ENCODE measurements at places on chromosomes 11 and 22.

DNA sequence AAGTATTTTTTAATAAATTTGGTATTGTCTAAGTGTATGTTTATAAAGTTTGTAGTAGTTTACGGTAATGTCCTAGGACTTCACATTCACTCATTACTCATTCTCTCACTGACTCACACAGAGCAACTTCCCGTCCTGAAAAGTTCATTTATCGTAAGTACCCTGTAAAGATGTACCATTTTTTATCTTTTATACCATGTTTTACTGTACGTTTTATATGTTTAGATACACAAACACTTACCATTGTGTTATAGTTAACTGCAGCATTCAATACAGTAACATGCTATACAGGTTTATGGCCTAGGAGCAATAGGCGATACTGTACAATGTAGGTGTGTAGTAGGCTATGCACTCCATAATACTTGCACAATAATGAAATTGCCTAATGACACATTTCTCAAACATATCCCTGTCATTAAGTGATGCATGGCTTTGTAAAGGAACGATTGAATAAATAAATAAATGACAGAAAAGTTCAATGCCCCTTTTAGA lies 12.5 kb upstream of the CARD18 start:
- DNase-seq = no peak

DNA sequence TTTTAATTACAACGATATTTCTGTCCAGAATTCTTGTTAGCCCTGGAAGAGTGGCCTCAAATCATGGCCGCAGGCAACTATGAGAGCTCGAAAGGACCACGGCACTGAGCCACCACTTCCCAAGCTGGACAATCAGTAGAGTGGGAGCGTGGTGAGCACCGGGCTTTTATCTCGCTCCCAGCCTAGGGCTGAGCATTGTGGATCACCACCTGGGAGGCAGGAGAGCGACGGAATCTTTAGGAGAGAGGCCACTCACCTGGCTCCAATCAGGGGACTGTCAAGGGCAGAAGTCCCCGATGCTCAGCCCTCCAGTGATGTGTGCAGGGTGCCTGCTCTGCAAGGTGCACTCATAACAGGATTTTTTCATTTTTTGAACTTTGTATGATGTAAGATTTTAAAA lies 377.1 kb upstream of the B3GAT1 start:
- no peak for DNase-seq

GRCh38 chr11:130624971-130625544 lies 176.6 kb downstream of the ADAMTS15 start:
- no peak for DNase-seq

GRCh38 chr11:19595499-19595839 lies 117.2 kb upstream of the NAV2 start:
- DNase-seq = no peak

- DNase-seq = no peak
Measured at GRCh38 chr11:58121096-58121495, 4.2 kb downstream of the OR9I1 start.

GRCh38 chr22:27883656-27884350 lies 35.3 kb downstream of the PITPNB start:
- DNase-seq = no peak

DNA sequence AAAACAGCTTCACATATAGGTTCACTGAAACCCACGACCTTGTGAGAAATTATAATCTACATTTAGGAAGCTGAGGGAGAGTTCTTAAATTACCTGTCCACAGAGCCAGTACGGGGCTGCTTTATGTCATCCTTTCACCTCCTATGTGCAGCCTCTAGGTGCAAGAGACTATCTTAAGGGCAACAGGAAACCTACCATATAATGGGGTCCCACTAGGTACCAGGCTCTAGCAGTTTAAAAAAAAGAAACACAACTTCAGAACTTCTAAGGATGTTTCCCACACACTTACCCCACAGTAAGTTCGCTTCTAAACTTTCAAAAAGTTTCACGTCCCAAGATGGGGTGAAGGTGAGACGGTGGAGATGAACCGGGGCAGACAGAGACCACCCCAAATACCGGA lies 573 bp downstream of the STK33 start:
- DNase-seq = no peak

- no peak for DNase-seq
Measured at GRCh38 chr11:13339195-13340153, 61.9 kb downstream of the BMAL1 start.

- DNase-seq = no peak
Measured at GRCh38 chr11:28702450-28702790, 594.2 kb downstream of the METTL15 start.

DNA sequence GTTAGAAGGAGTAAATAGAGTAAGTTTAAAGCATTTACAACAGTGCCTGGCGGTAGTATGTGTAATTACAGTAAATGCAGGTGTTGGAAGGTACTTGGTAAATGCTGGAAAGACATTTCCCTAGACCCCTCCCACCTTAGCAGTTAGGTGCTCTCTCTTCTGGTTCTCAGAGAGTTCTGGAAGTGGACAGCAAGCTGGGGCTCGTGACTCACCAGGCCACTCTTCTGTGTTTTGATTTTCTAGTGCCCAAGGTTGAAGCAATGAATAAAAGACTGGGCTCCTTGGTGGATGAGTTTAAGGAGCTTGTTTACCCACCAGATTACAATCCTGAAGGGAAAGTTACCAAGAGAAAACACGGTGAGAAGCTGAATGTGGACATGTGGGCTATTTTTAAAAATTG lies 27.6 kb downstream of the SNU13 start:
- DNase-seq = no peak

DNA sequence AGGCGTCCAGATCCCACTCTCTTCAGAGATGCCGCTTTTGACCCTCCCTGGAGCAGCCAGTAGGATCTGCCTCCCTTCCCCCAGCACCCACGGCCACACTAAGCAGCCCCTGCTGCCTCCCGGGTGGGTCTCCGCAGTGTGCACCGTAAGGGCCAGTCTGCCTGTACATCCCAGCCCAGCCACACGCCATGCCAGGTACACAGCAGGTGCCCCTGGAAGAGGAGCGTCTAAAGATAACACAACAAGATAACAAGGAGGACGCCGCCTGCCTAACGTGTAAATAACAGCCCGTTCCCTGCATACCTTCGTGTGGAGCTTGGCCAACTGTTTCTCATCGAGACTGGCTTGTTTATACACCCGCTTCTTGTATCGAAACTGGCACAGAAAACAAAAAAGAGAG lies 139.4 kb downstream of the SHANK2 start:
- DNase-seq = no peak

DNA sequence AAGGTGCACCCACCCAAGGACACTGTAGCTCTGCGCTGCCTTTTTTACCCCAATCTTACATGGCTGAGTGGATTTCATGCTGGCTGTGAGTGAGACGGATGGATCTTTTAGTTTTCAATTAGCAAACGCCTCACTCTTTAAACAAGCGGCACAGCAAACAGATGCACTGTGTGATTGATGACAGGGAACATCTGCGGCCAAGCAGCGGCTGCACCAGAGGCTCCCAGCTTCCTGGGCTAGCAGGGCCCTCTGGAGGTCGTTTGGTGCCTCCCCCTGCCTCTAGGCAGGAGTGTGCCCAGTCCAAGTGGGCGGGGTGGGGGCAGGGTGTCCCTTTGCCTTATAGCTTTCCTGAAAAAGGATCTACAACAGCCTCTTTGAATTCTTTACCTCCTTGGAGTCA lies 2.1 kb upstream of the DRD2 start:
- no peak for DNase-seq

DNA sequence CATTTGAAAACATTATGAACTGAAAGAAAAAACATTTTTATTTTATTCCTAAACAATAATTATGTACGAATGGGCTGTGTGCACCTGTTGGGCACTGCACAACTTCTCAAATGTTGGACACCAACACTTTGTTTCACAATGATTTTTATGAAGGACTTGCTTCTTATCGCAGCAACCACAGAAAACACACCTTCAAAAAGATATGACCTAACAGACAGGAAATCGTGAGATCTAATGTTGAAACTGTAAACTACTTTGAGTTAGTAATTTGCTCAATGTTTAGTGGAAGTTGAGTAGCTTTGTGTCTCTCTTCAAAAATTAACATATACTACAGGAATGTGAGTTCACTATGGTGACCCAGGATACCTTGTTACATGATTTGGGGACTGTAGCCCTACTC lies 98.6 kb downstream of the NXPE2 start:
- no peak for DNase-seq

GRCh38 chr11:47409440-47410369 lies 1.3 kb downstream of the SLC39A13 start:
- DNase-seq = no peak

- DNase-seq = no peak
Measured at GRCh38 chr11:71936825-71937224, 8.0 kb downstream of the RNF121 start.

DNA sequence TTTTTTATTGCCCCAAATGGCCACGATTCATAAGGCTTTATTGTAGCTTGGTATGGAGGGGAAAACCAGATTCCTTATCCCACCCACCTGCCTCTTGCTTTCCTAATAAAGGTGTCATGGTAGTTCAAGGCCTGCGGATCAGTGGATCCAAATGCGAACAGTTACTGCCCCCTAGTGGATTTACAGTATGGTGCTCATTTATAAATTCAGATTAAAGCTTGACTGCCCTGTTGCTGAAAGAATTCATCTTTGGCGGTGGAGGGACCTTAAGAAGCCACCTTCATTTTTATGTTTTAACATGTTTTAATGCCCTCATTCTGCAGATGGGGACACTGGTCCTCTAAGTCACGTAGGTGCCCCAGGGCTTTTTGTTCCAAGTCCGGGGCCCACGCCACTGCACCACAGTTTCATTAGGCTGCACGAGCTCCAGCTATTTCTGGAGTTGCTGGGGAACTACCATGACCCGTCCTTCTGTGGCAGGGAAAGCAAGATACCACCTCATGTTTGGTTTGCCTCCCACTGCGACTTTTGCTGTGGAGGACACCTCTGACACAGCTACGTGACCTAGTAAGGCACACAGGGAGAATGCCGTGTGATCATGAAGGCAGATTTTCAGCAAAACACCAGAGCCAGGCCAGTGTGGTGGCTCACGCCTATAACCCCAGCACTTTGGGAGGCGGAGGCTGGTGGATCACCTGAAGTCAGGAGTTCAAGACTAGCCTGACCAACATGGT lies 15.6 kb upstream of the INCENP start:
- DNase-seq = no peak

GRCh38 chr11:125778728-125779127 lies at the start of gene PATE2:
Gene PATE2 (minus strand): TSS chr11:125778828. CDS start chr11:125778773, 55 bp downstream.
- no peak for DNase-seq

- DNase-seq = no peak
Measured at GRCh38 chr11:82303671-82304070, 430.0 kb downstream of the FAM181B start.

- DNase-seq = no peak
Measured at GRCh38 chr11:62689421-62690183, at the start of gene LRRN4CL. Gene LRRN4CL (minus strand): TSS chr11:62689530. CDS start chr11:62688508, 1,022 bp downstream.

DNA sequence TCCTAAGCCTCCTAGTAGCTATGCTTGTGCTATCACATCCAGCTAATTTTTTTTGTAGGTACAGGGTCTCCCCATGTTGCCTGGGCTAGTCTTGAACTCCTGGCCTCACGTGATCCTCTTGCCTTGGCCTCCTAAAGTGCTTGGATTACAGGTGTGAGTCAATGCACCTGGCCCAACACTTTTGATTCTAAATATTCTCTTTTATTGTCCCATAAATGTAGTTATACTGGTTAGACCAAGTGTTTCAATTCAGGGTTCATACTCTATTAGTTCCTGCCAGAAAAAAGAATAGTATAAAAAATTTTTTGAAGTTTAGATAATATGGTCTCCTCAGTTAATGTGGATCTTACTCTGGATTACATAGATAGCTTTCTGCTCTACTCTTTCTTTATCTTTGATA lies 6.7 kb upstream of the PTH start:
- DNase-seq = no peak

GRCh38 chr11:66259956-66260355 lies 8.5 kb upstream of the RAB1B start:
- DNase-seq = no peak

- no peak for DNase-seq
Measured at GRCh38 chr22:44431256-44431655, 66.8 kb downstream of the RTL6 start.

DNA sequence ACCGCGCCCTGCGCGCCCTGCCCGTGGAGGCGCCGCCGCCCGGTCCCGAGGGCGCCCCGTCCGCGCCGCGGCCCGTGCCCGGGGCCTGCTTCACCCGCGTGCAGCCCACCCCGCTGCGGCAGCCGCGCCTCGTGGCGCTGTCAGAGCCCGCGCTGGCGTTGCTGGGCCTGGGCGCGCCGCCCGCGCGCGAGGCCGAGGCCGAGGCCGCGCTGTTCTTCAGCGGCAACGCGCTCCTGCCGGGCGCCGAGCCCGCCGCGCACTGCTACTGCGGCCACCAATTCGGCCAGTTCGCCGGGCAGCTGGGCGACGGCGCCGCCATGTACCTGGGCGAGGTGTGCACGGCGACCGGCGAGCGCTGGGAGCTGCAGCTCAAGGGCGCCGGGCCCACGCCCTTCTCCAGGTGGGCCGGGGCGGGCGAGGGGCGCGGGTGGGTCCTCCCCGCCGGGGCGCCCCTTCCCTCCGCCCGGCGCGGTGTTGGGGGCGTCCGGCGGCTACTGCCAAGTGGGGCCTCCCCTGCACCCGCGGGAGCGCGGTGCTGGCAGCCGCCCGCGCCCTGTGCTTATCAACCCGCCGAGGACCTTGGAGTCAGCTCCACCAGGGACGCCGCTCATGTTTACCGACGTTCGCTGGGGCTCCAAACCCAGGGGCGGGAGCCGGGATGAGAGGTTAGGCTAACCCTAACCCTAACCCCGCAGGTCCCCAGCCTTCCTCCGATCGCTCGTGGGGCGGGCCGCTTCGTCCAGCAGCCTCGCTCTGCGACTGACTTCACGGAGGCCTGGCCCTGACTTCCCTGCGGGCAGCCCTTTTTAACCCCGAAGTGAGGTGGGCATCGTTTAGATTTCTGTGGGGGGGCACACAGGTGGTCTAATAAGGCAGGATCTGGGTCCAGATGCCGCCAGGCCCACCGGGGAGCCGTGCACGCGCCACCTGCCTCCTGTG lies 649 bp downstream of the SELENOO start:
- DNase-seq = no peak

GRCh38 chr11:73185680-73186293 lies 32.3 kb upstream of the P2RY2 start:
- no peak for DNase-seq

DNA sequence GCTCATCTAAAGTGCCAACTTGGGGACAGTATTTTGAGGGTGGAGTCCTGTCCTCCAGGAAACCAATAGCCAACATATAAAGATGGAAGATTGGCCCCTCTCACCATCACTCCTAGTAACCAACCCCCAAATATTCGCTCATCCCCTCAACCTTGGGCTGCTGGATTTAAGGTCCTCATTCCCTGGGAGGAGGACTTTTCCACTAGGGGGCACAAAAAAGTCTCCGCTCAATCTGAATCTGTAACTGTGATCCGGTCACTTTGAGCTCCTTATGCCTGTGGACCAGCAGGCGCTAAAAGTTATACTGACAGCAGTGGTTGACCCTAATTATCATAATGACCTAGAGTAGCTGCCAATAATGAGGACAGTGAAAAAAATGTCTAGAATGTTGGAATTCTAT lies 20.5 kb upstream of the CLPB start:
- DNase-seq = no peak

- no peak for DNase-seq
Measured at GRCh38 chr11:92297567-92298553, 73.2 kb downstream of the FAT3 start.

All from activated CD8-positive, alpha-beta memory T cell treated with anti-CD3 and anti-CD28 coated beads for 1 hour (primary cell).